ENCODE measurements at places on chromosomes 1 and 21.

- DNase-seq, result no peak
Measured at GRCh38 chr21:42836402-42836666, 43.0 kb downstream of the WDR4 start.

- DNase-seq, result no peak
Measured at GRCh38 chr1:81121306-81121705, 679.4 kb upstream of the ADGRL2 start.

GRCh38 chr1:24939675-24940193 lies 9.7 kb upstream of the RUNX3 start:
- no peak for DNase-seq

DNA sequence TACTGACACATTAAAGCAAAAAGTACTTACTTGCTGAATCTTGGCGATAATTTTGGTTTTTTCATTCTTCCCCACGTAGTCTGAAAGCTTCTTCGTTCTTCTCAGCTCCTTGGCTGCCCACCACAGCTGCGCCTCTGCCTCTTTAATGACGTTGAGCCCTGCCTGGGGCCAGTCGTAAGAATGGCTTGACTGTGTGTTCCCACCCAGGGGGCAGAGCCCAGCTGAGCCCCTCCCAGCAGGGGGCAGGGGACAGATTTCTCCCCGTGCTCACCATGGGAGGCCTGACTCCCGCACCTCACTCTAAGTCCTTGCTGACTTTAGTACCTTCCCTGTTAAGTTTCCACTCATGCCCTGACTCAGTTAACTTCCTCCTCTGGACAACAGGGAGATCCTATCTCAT lies 9.0 kb downstream of the CFAP298 start:
- no peak for DNase-seq

GRCh38 chr1:119217309-119217828 lies 76.9 kb upstream of the WARS2 start:
- no peak for DNase-seq

DNA sequence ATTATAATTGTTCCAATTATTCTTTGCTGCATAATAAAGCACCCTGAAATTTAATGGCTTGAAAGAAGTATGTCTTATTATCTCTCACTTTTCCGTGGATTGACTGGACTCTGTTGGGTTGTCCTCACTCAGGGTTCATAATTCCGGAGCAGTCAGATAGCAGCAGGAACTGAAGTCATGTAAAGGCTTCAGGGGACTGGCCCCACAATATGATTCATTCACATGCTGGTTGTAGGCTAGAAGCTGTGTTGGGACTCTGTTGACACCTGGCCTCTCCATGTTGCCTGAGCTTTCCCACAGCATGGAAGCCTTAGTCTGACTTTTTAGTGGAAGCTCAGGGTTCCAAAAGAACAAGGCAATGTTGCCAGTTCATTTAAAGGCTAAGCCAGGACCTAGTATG lies 367.1 kb upstream of the ADGRL2 start:
- DNase-seq, result no peak

GRCh38 chr1:186715887-186716809 lies 35.9 kb upstream of the PTGS2 start:
- no peak for DNase-seq

DNA sequence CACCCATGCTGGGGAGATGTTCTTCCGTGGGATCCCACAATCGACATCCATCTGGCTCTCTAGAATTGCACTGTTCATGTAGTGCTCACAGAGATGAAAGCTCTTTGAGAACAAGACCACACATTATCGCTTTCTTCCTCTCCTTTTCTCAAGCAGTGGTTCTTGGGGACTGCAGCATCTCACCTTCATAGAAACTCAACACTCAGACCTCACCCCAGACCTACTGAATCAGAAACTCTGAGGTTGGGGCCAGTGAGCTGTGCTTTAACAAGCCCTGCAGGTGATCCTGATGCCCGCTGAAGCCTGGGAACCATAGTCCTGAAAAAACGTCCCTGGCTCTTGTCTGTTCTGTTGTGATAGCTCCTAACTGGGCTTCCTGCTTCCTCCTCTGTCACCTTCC lies 251.3 kb upstream of the FGGY start:
- no peak for DNase-seq

DNA sequence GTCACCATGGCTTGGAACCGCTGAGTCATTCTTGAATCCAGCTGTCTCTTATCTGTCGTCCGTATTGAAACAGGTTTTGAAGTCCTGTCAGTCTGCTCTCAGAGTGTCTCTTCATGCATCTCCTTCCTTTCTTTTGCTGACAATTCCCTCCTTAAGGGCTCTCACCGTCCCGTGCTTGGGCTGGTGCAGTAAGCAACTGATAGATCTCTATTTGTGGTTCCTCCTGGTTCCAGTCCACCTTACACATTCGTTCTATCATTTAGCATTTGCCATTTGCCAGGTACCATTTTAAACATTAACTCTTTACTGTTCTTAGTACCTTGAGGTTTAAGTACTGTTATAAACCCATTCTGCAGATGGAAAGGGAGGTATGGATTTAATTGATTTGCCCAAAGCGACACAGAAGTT lies 88.9 kb downstream of the DYRK1A start:
- DNase-seq, result no peak

DNA sequence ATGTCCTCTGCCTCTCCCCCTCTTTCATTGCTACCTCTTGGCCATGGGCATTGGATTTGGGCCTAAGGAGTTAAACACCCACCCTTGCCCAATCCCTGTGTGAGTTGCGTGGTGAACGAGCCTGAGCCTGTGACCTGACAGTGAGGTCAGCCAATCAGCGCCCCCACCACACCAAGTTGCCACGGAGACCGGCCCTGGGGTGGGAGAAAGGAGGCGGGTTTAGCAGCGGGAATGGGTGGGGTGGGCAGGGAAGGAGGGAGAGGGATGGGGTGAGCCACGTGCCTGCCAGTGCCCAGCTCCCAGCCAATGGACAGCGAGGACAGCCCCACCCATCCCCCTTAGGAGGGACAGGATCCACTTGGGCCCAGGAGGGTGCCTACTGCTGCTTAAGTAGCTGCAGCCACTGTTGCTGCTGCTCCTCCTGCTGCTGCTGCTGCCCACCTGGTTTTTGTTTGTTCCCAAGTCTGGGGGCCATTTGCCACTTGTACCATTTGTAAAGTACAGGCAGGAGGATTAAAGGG lies 9.5 kb downstream of the ZBTB7B start:
- peak; percentile 57 for DNase-seq

GRCh38 chr1:186953876-186954275 lies 125.1 kb downstream of the PLA2G4A start:
- no peak for DNase-seq

- DNase-seq, result no peak
Measured at GRCh38 chr1:15132965-15133364, 20.6 kb upstream of the TMEM51 start.

DNA sequence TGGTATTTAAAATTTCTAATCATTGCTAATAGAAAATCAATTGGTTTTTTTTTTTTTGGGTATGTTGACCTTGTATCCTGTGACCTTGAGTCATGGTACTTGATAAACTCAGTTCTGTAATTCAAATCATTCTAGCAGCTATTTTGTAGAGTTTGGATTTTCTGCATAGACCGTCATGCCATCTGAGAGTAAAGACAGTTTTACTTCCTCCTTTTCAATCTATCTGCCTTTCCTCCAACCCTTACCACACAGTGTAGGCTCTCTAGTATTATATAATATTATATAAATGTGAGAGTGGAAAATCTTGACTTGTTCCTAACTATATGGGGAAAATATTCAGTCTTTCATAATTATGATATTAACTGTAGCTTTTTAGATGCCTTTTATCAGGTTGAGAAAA lies 7.0 kb downstream of the TDRD5 start:
- DNase-seq, result no peak

DNA sequence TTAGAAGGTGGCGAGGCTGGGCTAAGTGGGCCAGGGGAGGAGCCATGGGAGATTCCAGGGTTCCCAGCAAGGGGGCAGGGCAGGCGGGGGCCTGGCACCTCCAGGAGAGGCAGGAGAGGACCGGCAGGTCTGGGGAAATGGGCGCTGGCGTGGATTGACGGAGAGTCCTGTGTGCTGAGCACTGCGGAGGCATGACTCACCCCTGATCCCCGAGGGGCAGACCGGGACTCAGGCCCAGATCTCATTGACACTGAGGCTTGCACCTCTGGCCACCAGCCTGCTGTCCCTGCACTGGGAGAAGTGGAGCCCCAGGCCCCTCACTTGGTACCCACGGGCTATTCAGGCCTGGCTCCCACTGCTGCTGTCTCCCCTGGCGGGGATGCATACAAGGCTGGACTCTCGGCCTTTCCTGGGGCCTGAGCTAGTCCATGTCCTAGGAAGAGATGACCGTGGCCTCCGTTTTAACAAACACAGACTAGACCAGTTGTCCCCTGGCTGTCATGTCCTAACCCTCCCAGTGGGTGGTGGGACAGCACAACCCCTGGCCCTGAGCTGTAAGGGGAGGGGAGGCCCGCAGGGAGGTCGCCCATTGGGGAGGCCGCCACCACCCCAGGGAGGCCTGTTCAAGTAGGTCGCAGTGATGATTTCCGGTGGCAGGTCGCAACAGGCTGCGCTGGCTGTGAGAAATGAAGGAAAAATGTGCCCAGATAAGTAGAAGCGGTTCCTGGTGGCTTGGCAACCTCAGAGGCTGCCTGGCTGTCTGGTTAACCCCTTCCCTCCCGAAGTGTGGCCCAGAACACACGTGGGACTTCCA lies 39.7 kb downstream of the RIPK4 start:
- peak; percentile 90 for DNase-seq

DNA sequence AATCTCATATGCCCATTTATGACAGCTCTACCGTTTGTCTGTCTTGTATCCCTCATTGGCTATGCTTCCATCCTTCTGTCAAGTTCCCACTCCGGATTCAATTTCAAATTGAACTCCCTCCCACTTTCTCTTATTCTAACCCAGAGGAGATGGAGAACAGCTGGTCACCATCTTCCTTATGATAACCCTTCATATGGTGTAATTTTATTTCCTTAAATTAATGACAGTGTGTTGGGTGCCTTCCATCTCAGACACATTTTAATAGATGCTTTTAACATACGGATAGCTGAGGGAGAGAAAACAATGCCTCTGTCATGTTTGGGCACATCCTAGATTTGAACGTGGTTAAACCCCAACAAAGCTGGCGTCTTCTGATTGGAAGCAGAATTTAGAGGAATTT lies 103.0 kb upstream of the PLXNA2 start:
- DNase-seq, result no peak

DNA sequence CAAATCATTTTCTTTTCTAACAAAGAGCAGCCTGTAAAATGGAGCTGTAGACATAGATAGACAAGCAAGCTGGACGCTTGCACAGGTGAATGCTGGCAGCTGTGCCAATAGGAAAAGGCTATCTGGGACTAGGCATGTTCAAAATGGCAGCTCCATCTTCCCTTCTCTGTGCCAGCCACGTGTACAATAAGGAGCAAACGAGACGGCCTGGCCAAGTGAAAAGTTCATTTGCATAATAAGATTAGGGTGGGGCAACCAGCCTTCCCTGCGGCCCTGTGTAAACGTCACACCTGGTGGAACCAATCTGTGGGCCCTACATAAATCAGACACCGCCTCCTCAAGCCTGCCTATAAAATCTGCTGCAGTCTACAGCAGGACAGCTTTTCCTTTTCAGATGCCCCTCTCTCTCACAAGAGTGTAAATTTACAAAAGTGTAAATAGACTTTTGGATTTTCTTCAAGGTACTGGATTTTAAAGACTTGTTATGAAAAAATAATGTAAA lies 16.6 kb upstream of the EDEM3 start:
- DNase-seq, result no peak

DNA sequence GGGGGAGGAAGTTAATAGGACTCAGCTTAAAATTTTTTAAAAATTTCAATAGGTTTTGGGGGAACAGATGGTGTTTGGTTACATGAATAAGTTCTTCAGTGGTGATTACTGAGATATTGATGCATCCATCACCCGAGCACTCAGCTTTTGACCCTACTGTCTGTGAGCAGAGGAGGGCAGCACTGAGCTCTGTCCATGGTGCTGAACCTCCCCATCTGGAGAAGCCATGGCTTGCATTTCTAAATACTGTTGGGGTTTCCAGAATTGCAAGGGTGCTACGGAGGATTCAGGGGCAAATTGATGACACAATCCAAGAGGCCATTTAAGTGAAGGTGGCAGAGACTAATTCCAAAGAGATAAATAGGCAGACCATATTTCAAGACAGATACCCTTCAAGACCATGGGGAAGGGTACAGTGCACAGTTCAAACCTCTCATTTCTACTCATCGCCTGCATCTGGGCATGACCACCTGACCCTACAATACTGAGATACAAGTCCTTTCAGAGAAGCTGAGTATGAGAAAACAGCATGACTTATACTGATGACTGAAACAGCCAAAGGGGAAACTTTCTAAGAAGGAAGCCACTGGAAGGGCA lies 17.2 kb downstream of the SYT2 start:
- peak; percentile 69 for DNase-seq

- no peak for DNase-seq
Measured at GRCh38 chr1:64721576-64722145, 23.2 kb upstream of the RAVER2 start.

DNA sequence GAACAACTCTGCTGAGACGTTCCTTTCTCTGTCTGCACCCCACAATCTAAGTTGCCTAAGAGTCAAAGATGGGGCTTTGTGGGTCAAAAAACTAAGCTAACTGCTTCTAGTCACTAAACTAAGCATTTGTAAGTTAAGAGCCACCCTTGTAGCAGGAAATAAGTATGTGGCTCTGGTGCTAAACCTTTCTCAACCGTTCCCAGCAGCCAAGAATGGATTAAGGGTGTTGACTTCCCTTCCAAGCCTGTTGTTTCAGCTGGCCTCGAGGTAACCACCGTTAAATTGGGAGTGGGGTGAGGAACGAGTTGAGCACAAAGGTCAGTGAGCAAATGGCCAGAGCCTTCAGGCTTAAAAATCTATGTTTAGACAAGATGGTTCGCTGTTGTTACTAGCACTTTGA lies 169.1 kb downstream of the TRIM33 start:
- DNase-seq, result no peak

- DNase-seq, result no peak
Measured at GRCh38 chr1:153506386-153506785, 29.4 kb downstream of the S100A6 start.

DNA sequence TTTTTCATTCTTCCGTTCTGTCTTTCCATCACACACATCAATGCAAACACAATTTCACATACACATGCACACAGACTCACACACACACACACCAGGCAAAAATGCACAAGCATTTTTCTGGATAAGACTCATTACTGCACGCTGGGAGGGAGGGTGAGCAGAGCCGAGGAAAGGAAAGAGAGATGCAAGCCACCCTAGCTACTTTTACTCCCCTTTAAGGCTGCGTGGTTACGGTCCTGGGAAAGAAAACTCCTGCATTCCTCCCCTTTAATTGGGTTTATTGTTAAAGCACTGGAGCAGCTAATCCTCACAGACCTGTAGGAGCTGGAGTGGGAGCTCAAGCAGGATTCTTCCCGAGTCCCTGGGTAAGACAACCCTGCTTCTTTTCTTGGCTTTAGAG lies at the start of gene CAMK1G:
Gene CAMK1G, plus strand, starts transcription at position 307 of the 400 bp plus-strand sequence. CDS start 11,270 bp downstream, outside the sequence.
- DNase-seq, result peak; percentile 82

- DNase-seq, result no peak
Measured at GRCh38 chr1:59704716-59705115, 110.0 kb upstream of the HOOK1 start.

GRCh38 chr1:180184041-180184440 lies 29.4 kb downstream of the QSOX1 start:
- DNase-seq, result no peak

DNA sequence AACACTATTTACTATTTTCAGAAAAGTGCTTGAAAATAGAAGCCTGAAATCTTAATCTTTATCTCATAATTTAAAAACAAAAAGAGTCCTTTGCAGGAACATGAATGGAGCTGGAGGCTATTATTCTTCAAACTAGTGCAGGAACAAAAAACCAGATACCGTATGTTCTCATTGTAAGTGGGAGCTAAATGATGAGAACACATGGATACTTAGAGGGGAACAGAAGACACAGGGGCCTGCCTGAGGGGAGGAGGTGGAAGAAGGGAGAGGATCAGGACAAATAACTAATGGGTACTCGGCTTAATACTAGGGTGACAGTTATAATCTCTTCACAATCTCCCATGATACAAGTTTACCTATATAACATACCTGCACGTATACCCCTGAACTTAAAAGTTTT lies 176.3 kb downstream of the SDCCAG8 start:
- DNase-seq, result no peak

All from fibroblast of skin of back (primary cell).